ENCODE measurements at places on chromosomes 16 and 17. TPM values are rescaled to one million over a fixed set of nuclear protein-coding genes. Genes with fewer than 3 reads are reported as not detected.

GRCh38 chr16:54320697-54321340, 34.2 kb upstream of the IRX3 start:
- DNase-seq: peak; percentile 47

The ENPP7 gene
- polyA plus RNA-seq: not detected

- no peak for DNase-seq
Measured at GRCh38 chr16:81505011-81505661, 60.5 kb downstream of the CMIP start.

The MPO gene
- 0.88 TPM for polyA plus RNA-seq

- DNase-seq: peak; percentile 91
Measured at GRCh38 chr17:17749921-17750320, 68.7 kb downstream of the RAI1 start.

DNA sequence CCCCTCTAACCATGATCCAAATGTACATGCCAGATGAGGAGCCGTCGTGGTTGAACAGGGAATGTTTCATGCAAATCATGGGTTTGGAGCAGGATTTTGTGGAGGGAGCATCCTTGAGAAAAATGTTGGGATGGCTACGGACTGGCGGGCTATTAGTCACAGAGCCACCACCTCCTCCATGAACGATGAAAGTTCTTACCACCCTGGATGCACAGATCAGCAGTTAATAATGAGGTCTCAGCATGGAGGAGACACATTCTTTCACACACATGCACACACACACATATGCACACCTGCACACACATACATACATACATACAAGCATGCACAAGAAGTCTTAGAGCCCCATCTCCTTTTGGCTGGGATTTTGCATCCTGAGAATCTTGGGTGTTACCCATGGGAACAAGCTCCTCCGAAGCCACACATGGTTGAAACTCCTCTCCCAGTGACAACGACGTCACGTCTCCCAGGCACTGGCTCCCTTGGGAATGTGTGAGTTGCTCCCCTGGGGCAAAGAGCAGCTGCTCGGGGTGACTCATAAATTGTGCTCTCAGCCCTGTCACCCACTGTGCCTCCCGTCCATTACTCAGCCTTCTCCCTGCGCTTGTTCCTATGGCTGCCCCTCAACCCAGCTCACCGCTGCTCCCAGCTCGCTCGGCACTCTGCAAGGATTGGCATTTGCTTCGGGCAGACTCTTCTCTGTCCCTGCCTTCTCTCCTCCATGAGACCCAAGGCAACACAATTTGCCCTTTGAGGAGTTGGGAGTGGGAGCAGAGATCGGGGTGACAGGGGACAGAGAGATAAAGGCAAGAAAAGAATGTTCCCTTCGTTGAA, 344.6 kb downstream of the SOX9 start:
- DNase-seq: peak; percentile 29

The C1QL1 gene
- 47.6 TPM for polyA plus RNA-seq

DNA sequence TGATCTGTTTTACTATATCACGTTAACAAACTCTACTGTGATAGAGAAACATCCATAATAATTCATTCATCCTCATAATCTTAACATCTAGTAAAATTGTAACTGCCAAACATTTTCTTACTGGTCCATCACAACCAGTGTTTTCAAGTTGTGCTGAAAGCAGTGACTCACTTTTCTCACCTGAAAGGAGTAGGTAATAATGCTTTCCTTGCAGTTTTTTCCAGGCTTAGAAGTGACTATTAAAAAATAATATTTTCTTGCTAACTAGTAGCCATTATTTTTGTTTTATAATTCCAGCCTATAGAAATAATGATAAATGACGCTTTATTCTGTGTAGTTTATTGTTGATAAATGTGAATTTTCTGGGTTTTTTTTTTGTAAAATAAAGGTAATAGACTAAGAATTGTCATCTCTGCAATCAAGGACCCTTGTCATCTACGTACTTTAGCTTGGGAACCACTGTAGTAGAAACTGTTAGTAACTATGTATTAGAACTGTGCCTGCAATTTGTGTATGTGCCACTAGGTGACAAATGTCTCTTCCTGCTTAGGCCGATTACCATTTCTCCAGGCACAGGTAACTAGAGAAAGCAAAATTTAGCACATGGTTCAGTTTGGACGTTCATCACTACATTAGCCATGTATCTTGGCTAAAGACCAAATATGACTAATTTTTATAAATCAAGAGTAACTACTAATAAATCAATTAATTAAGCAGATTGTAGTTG, 409.4 kb upstream of the ERCC4 start:
- DNase-seq: no peak

- peak; percentile 97 for DNase-seq
Measured at GRCh38 chr17:5419959-5420653, at the start of gene RPAIN. Gene RPAIN (plus strand): TSS chr17:5420182. CDS start chr17:5420211, 29 bp downstream.

DNA sequence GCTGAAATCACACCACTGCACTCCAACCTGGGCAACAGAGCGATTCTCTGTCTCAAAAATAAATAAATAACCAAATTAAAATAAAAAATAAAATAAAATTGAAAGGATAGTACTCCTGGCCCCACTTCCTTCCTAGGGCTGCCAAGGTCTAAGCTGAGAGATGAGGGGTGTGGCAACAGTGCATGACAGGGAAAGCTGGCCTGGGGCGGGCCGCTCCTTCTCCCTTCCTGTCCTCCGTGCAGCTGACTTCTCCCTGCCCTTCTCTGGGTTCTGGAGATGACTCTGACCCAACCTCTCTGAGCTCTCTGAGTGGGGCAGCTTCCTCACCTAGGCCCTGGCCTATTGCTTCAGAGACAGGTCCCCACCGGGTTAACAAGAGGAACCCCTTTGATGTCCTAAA, 8.7 kb upstream of the SLC25A39 start:
- DNase-seq: no peak

The PPP1R27 gene
- polyA plus RNA-seq: not detected

The SLC5A2 gene
- polyA plus RNA-seq: 3.7 TPM

- DNase-seq: no peak
Measured at GRCh38 chr16:51133183-51133582, 17.9 kb downstream of the SALL1 start.

DNA sequence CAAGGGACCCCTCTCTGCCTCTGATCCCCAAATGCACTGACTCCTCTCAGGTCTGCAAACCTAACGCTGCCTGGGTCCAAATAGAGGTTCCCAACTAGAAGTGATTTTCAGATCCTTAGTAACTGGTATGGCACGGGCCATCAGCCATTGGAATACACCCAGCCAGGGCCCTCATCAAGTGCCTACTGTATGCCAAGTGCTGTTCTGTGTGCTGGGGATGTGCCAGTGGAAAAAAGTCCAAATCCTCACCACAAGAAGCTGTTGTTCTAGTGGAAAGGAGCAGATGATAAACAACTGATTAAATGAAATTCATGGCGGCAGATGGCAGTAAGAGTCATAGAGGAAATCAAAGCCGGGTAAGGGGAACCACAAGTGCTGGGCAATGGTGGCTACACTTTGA, 57.2 kb upstream of the MED9 start:
- DNase-seq: peak; percentile 82

- no peak for DNase-seq
Measured at GRCh38 chr17:76840443-76840767, 27.8 kb upstream of the MGAT5B start.

The DGKE gene
- 2.7 TPM for polyA plus RNA-seq

- DNase-seq: peak; percentile 56
Measured at GRCh38 chr17:61477204-61477834, 25.1 kb downstream of the TBX4 start.

DNA sequence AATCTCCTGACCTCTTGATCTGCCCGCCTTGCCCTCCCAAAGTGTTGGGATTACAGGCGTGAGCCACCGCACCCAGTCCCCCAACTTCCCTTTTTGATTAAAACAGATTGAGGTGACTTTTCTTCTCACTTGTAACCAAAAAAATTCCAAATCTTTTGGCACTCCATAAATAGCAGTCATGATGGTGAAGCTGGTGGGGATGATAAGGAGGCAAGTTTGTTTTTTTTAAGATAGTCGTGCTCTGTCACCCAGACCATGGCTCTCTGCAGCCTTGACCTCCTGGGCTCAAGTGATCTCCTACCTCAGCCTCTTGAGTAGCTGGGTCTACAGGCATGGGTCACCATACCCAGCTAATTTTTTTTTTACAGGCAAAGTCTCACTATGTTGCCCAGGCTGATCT, 34.7 kb upstream of the PLCG2 start:
- DNase-seq: no peak

The CDRT15L2 gene
- not detected for polyA plus RNA-seq

DNA sequence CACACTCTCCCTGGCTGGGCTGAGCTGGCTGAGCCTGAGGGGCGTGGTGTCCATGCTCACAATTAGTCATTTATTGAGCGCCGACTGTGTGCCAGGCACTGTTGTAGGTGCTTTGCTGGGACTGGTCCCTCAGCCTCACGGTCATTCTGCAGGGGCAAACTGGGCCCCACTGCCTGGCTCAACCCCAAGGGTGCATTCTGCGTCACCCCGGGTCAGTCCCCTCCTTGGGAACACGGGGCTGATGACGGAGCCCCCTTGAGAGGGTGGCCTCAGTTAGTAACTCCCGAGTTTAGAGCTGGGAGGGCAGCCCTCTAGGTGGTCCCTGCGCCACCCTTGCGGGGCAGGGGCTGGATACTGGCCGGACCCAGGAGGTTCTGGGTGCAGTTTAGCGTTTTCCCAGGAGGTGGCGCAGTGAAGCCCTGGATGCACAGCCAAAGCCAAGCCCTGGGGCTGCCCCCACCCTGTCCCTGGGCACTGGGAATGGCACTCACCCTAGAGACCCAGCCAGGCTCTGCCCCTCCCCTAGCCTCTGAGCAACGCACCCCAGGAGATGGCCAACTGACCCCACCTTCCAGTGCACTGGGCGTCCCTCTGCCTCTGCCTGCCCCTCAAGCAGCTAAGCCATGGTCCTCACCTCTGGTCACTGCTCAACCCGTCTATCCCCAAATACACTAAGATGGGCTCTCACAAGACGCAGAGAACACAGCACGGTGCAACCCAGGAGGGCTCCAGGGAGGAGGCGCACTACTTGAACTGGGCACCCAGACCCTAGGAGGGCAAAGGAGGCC, 243.2 kb upstream of the GSE1 start:
- peak; percentile 60 for DNase-seq

- DNase-seq: no peak
Measured at GRCh38 chr17:61168506-61168905, 231.1 kb upstream of the TBX2 start.

DNA sequence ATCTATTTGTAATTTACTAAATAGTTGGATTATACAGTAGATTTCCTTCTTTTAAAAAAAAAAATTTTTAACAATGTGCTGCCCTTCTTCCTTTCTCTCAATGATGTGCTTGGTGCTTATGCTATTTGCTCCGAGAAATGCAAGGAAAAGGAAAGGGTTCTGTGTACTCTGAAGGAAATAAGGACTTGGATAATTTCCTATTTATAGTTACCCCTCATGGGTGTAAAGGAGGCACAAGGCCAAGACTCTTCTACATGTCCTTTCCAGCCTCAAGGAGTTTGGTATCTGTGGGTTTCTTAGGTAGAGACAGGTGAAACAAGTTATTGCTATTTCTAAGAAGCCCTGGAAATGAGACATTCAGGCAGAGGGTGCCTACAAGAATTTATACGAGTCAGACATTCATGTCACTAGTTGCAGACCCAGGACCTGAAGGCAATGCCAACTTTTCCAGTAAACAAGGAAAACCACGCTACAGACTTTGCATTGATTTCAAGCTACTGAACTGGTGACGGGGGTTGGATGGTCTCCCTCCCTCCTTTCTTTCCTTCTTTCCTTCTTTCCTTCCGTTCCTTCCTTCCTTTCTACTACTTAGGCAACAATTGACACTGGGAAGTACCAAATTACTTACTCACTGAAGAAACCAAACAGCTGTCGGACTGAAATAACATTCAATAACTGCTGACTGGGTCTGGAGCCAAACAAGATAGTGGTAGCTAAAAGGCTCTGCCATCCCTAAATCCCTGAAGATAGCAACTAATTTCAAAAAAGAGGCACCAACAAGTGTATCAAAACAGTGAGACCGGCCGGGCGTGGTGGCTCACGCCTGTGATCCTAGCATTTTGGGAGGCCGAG, 33.8 kb upstream of the GHDC start:
- no peak for DNase-seq

The DUSP3 gene
- 32.7 TPM for polyA plus RNA-seq

- peak; percentile 50 for DNase-seq
Measured at GRCh38 chr17:3954976-3955672, 9.1 kb downstream of the ATP2A3 start.

GRCh38 chr17:66948061-66948750, 16.3 kb upstream of the CACNG4 start:
- no peak for DNase-seq

DNA sequence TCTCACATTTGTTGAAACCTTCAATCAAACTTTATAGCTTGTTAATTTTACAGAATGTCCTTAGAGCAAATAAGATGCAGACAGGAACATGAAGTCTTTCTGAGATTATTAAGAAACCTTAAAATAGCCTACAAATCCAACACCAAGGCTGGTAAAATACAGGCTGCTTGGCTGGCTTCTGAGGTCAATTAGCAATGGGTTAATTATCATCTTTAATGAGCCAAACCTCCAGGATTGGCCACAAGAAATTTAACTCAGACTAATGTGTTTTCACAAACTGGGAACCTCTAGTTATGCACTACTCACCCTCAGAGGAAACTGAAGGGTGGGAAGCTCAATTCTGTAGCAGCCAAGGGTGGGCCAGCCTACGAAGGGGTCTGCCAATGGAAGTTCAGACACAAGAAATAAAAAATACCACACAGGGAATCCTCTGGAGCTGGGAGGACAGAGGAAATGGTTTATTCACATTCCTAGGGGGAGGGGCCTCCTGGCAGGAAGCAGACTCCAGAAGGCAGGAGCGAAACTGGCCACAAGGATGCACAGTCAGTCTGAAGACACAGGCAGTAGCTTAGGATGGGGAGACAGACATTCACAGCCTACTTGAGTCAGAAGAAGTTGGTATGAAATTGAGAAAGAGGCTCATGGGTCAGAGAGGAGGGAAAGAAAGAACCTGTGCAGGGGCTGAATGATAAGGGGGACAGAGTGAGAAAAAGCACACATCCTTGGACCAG, 36.1 kb downstream of the HIC1 start:
- peak; percentile 87 for DNase-seq

DNA sequence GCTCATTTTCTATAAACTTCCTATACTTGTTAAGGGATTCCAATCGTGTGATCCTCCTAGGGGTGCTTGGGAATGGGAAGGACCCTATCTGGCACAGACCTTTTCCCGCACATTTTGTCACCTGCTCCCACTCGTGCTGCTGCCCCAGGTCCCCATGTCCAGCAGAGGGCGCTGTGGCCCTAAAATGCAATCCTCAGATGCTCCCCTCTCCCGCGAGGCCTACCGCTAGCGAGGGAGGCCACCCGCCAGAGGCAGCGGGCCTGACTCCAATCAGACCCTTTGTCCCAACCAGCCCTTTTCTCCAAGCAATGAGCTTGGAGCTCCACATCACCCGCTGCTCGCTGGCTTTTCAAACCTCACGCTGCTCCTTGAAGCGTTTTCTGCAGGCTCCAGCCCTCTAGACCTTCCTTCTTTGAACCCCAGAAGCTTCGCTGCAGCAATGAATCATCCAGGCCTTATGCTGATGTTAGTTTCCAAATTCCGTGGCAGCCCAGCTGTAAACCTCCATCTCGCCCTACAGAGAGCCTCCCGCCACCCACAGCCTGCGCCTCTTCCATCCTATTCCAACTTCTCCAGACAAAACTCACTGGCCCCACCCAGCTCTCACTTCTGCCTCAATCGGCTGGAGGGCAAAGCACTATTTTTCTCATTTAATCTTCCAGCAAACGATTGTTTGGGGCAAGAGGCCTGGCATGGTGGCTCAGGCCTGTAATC, 23.6 kb upstream of the FZD2 start:
- DNase-seq: peak; percentile 83

GRCh38 chr16:2913603-2914002, 1.9 kb downstream of the FLYWCH1 start:
- DNase-seq: no peak

The KRT17 gene
- 16.0 TPM for polyA plus RNA-seq

Data from brain (organoid and tissue), 16 donors.